Activated CD4-positive, alpha-beta T cell treated with anti-CD3 and anti-CD28 coated beads for 24 hours (primary cell): ENCODE measurements at places on chromosomes 6 and 20.

GRCh38 chr6:133040094-133040802 is 200.9 kb upstream of the EYA4 start:
- no peak for DNase-seq

DNA sequence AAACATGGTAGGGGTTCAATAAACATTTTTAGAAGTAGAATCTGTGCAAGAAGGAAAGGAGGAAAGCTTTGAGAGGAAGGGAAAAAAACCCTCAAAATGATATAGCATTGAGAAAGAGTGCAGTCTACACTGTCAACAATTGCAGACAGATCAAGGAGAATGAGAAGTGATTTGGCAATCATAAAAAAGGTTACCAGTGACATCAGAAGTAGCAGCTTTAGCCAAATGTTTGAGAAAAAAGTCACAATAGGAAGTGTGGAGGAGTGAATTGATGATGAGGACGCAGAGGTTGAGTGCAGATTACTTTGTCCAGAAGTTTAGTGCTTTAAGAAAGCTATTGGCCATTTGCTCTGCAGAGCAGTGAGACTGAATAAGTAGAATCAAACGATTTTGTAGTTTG is 155.0 kb downstream of the GJA1 start:
- DNase-seq: no peak

DNA sequence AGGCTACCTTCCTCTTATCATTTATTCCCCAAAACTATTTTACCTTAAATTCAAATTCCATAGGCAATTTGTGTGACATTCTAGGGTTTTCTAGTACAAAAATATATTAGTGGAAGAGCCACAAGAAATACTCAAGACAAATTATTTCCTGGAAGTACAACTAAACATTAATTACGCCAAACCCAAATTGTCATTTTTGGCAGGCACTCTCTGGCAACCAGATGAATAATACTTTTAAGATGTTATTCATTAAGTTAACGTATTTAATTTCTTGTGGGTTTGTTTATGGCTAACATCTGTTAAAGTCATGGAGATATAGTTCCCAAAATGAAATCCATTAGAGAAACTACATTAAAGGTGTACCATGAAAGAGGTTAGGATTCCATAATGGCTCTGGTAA is 40.5 kb downstream of the HMGN3 start:
- DNase-seq: no peak

GRCh38 chr6:151796842-151797530 is 10.5 kb upstream of the ESR1 start:
- no peak for DNase-seq

DNA sequence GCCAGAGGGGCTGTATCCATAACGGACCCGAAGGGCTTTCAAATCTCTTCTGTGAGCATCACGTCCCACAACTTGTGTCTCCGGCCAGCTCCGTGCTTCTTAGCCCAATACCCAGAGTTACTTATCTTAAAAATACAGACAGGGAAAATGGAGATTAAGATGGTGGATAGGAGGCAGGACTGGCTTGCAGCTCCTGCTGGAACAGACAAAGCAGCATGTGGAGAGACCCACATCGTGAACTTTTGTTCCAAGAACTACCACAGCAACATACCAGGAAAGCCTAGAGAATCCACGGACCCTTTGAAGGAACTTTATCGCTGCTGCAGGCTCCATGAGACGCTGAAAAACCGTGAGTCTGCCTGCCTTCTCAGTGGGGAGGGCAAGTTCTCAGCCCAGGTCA is 113.7 kb downstream of the RNASET2 start:
- no peak for DNase-seq

DNA sequence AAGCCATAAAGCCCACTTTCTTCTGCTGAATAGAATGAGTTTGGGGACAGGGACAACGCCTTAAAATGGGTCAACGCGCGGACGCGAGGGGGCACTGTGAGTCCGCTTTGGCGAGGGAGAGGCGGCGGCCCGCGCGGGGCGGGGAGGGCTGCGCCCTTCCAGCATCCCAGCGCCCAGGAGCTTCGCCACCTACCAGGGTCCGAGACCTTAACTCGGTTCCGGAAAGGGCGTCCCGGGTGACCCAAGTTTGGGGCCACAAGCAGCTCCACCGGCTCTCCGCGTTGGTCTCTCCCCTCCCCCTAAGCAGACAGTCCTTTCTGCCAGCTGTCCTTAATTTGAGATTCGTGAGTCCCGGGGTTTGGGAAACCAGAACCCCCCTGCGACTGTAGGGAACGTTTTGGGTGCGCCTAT is 1.8 kb upstream of the SAMD5 start:
- peak; percentile 50 for DNase-seq

GRCh38 chr20:22430746-22431168 is 153.6 kb downstream of the FOXA2 start:
- no peak for DNase-seq

DNA sequence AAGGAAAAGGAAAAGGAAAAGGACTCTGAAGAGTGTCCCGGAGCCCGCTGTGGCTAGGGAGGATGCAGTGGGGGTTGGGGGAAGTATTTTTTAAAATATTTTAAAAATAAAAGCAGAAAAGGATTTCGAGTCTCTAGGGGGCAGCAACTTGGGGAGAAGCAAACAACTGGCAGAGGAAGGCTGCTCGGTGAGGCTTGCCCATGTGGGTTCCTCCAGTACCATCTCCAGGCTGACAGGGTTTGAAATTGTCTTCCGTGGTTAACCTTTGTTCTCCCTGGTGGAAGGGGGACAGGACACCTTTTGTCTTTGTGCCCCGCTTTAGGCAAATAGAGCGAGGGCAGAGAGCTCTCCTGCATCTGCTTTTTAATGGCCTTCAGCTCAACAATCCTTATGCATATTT is 60.4 kb upstream of the SNX9 start:
- DNase-seq: no peak

- no peak for DNase-seq
These were observed 2.4 kb downstream of the COL11A2 start for GRCh38 chr6:33189625-33190448.

DNA sequence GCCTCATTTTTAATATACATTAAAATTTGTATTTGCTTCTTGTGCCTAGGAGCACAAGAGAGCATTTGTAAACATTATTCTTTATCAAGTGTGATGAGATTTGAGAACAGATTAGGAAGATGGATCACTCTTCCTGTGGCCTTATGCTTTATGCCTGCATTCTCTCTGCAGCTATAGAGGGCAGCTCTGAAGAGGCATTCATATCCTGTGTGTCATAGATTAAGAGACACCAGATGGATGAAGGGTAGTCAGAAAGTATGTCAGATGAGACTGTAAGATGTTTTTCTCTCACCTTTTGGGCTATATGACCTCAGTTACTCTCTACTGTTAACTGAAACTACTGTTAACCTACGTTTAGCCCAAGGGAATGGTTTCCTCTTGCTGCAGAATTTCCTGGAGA is 61.4 kb downstream of the DNAH8 start:
- DNase-seq: no peak
